ENCODE measurements at places on chromosomes 13 and 19. TPM values are rescaled to one million over a fixed set of nuclear protein-coding genes. Genes with fewer than 3 reads are reported as not detected.
A peak's percentile ranks its signal among the peaks of the same experiment; 100 is the strongest.

GRCh38 chr19:5000120-5000611 is 31.3 kb downstream of the KDM4B start:
- no peak for DNase-seq

DNA sequence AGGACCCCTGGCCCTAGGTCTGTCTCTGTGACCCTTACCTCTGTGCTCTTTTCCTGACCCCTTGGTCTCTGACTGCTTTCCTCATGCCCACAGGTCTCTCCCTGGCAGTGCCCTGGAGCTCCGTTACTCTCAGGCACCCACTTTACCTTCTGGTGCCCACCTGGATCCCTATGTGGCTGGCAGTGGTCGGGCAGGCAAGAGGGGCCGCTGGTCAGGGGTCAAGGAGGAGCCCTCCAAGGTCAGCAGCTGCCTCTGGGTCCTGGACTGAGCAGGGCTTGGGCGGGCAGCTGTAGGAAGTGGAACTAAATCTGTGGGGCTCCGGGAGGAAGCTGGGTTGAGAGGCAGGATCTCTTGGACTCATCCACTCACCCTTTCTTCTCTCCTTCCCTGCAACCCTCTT is 16.3 kb downstream of the PPFIA3 start:
- no peak for DNase-seq

- peak; percentile 45 for DNase-seq
These were observed 14.7 kb upstream of the DHDH start for GRCh38 chr19:48918801-48919247.

- peak; percentile 15 for DNase-seq
These were observed 18.4 kb downstream of the TEX29 start for GRCh38 chr13:111338841-111339240.

GRCh38 chr19:42306646-42307045 is 4.2 kb upstream of the PAFAH1B3 start:
- DNase-seq = no peak

DNA sequence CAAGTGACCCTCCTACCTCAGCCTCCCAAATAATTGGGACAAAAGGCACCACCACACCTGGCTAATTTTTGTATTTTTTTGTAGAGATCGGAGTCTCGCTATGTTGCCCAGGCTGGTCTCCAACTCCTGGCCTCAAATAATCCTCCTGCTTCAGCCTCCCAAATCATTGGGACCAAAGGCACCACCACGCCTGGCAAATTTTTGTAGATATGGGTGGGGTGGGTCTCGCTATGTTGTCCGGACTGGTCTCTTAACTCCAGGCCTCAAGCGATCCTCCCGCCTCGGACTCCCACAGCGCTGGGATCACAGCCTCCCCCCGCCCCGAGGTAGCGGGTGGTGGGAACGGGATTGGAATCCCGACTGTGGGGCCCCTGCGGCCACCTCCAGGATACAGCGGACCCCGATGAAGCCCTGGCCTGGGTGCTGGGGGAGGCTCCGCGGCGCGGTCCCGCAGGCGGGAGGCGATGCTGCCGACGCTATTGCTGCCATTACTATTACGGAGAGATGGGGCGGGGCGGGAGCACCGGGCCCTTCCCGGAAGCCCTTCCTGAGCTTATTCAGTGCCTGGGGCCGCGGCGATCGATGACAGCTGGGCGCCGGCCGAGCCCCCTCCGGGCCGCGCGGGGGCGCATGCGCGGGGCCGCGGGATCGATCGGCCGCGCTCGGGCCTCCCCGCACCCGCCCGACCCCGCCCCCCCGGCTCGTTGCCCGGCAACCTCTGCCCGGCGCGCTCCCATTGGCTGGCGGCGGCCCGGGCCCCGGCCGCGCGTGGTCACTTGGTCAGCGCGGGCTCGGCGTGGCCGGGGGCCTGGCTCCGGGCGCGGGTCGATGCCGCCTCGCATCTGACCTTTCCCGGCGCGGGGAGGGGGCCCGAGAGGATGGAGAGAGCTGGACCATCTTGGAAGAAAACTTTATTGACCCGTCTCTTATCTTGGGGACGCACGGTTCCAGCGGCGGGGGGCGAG is 27.9 kb upstream of the ONECUT3 start:
- DNase-seq = peak; percentile 57

DNA sequence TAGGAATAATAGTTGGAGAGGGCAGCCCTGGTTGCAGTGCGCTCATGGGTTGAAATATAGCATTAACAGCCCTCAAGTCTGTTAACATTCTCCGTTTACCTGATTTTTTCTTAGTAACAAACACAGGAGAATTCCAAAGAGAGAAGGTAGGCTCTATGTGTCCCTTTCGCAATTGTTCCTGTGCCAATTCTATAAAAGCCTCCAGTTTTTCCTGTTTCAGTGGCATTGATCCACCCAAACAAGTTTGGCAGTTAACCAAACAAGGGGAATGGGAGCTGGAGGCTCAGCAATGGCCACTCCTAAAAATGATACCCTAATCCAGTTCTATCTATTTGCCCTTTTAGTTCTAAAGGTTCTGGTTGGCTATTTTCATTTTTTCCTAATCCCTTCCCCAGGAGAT is 151.6 kb downstream of the ZNF486 start:
- no peak for DNase-seq

DNA sequence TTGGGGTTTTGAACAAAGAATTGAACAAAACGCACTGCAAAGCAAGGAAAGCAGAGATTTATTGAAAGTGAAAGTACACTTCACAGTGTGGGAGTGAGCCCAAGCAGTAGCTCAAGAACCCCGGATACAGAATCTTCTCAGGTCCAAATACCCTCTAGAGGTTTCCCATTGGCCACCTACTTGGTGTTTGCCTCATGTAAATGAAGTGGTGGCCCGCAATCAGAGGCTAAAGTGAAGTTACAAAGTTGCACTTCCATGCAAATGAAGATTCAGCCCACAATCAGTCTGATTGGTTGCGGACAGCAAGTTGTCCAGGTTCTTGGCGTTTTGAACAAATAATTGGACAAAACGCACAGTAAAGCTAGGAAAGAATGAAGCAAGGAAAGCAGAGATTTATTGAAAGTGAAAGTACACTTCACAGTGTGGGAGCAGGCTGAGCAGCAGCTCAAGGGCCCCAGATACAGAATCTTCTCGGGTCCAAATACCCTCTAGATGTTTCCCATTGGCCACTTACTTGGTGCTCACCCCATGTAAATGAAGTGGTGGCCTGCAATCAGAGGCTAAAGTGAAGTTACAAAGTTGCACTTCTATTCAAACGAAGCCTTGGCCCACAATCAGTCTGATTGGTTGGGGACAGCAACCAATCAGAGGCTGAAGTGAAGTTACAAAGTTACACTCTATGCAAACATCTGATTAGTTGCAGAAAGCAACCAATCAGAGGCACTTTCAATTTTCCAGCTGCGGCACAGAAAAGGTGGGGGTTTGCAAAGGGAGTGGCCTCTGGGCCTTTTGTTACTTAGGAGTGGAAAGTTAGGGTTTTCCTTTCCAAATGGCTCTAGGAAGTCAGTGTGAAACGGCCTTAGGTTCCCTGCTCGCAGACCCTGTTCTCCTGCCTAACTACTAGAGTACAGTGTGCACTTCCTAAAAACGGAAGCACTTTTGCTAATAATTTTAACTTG is 4.8 kb upstream of the TM9SF2 start:
- peak; percentile 95 for DNase-seq

DNA sequence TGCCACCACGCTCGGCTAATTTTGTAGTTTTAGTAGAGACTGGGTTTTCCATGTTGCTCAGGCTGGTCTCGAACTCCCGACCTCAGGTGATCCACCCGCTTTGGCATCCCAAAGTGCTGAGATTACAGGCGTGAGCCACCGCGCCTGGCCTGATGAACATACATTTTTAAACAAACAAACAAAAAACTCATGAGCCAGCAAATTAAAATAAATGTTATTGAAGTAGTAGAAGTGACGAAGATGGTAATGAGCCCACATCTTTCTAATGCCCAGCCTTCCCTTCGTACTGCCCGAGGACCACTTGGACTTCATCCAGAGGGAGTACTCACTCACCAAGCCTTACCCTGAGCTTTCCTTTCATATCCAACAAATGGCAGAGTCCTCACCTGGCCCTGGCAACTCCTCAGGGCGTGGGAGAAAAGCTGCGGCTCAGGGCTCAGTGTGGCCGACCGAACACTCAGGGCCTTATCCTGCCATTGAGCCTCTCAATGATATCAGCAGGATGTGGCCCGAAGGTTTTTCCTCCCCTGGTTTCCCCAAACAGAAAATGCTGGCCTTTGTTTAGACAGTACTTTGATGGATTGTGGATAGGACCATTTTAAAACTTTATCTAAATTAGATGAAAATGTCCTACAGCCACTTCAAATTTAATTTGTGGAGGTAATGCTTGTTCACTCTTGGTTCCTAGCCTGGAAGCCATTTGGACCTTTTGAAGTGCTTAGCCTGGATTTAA is 22.8 kb upstream of the ABCC4 start:
- no peak for DNase-seq

- peak; percentile 47 for DNase-seq
These were observed 1.4 kb upstream of the BST2 start for GRCh38 chr19:17406887-17407196.

DNA sequence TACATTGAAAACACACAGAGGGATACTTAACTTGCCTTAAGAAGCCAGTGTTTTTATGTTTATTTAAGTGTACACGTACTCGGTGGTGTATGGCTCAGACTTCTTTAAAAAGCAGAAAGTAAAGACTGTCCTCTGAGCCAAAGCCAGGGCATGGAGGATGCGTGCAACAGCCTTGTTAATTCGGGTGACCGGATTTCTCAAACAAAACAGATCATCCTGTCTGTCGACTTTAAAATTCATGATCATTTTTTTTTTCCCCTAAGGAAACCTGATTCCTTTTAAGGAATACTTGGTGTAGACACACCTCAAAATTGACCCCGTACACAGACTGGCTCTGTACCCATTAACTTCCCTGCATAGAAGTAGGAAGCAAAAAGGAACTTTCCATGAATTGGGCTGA is 124.7 kb upstream of the RNF113B start:
- no peak for DNase-seq

- no peak for DNase-seq
These were observed 54.0 kb upstream of the C13orf46 start for GRCh38 chr13:114027826-114028225.

DNA sequence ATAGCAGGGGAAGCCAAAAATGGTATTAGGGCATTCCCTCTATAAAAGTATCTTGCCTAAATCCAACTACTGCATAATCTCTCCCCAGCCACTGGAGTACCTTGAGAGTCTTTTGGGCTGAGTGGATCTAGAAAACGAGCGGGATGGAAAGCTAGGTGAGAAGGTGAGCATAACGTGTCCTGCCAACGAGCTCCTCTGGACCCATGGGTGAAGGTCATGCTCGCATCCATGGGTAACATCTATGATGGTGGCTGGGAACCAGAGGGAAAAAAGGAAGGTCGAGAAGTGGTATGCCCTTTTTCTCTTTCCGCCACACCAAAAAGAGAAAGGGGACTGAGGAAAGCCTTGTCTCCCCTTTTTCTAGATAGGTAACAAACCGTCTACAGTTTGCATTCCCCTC is 63.0 kb downstream of the ZNF208 start:
- DNase-seq = no peak

- no peak for DNase-seq
These were observed 549.5 kb upstream of the ARGLU1 start for GRCh38 chr13:107117327-107118012.

DNA sequence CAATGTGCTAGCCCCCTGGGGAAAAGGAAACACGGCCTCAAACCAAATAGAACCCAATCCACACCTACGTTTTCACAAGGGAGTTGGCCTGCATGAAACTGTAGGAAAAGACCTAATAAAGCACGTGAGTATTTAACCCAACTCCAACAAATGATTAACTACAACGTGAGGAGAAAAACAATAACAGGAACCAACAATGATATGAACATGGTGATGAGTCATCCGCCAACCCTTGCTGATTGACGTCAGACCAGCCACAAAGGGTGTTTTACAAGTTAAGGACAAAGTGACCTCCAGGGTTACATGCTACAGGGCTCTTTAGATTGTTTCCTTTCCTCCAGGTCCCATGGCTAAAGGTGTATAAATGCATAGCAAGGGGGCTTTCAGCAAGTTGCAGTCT is 460.5 kb downstream of the COG6 start:
- peak; percentile 78 for DNase-seq

DNA sequence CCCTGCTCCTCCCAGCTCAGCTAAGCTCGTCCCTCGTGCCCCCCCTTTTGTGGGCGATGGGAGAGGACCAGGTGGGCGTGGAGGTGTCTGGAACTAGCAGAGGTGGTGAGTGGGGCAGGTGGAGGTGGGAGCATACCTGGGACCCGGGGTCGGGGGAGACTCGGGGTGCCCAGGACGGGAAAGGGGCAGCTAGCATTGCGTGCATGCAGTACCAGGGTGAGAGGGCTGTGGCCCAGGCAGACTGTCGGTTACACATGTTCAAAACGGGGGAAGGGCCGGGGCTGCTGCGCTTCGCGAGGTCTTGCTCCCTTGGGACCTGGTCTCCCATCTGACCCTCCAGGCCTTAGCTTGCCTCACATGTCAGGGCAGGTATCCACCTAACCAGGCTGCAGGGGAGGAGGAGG is 9.1 kb downstream of the TLE5 start:
- no peak for DNase-seq

DNA sequence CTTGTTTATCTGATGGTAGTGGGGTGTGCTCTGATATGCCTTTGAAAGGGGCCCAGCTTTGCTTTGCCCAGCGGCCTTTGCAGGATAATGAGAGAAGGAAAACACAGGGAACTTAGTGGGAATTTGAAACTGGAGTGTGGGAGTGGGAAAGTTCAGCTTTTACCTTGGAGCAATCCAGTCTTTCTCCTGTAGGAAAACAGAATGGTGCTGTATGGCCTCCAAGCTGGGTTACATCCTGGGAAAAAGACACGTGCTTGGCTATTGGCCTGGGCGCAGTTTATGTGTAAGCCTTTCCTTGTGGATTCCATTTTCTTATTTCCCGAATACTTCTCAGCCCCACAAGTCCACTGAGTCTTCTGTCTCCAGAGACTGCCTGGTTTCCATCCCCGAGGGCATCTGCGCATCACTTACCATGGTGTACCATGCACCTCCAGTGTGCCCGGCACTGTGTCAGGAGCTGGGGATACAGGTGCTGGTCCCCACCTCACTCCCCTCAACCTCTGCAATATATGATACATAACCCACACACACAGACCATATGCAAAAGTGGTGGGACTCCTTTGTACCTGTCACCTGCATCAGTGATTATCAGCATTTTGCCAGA is 31.5 kb downstream of the ACTN4 start:
- no peak for DNase-seq

DNA sequence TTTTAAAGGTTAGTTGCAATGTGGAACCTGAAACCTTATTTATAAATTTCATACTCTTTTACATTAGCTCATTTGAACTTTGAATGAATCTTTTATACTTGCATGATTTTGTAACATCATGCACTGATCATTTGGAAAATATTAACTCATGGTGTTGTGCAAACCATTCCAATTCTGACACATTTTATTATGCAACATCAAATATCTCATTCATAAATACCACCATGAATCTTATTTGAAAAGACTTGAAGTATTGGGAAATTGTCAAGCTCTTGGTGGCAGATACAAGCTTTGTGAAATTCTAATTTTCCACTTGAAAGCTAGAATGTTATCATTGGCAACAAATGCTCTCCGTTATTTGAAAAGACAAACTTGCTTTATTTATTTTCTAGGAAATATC is 379.9 kb upstream of the PCDH20 start:
- no peak for DNase-seq

DLEU7 gene
- not detected for total RNA-seq

ZNF677 gene
- total RNA-seq = 4.5 TPM

SOX1 gene
- not detected for total RNA-seq

FCAR gene
- not detected for total RNA-seq

DACH1 gene
- not detected for total RNA-seq

PODNL1 gene
- 0.29 TPM for total RNA-seq

ZNF556 gene
- not detected for total RNA-seq

All from activated CD8-positive, alpha-beta memory T cell treated with anti-CD3 and anti-CD28 coated beads, Interleukin-2, amount 10 ng/mL, durations not matched to agents 7 days and 5 days (primary cell).